CD4-positive, alpha-beta T cell treated with Interleukin-6 at 100 ng/mL for 8 hours (primary cell): ENCODE measurements at places on chromosomes 16 and 17.

- no peak for DNase-seq
Measured at GRCh38 chr17:64992325-64992802, 64.2 kb downstream of the GNA13 start.

GRCh38 chr17:74054249-74054648 lies 149.2 kb upstream of the RPL38 start:
- no peak for DNase-seq

GRCh38 chr17:63178530-63178929 lies 212.5 kb downstream of the TANC2 start:
- DNase-seq, result no peak

DNA sequence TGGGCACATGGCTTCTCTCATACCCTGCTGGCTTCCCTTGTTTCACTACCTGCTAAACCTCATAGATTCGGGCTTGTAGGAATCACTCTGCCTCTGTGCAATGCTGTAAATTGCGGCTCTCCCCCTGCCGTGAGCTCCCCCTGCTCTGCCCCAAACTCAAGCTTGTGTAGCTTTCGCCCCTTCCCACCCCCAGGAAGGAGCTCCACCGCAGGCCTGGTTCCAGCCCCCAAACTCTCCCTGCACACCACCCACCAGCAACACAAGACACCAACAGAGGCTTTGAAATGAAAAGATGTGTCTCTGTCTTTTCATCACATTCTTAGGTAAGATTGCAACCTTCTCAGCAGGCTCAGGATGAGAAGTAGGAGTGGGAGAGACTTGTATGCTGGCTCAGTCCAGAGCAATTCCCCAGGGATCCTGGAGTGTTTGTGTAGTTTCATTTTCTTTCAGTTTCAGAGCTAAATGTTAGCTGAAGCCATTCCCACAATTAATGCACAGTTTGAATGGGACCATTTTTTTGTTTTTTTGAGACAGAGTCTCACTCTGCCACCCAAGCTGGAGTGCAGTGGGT lies 14.2 kb downstream of the CX3CL1 start:
- no peak for DNase-seq

DNA sequence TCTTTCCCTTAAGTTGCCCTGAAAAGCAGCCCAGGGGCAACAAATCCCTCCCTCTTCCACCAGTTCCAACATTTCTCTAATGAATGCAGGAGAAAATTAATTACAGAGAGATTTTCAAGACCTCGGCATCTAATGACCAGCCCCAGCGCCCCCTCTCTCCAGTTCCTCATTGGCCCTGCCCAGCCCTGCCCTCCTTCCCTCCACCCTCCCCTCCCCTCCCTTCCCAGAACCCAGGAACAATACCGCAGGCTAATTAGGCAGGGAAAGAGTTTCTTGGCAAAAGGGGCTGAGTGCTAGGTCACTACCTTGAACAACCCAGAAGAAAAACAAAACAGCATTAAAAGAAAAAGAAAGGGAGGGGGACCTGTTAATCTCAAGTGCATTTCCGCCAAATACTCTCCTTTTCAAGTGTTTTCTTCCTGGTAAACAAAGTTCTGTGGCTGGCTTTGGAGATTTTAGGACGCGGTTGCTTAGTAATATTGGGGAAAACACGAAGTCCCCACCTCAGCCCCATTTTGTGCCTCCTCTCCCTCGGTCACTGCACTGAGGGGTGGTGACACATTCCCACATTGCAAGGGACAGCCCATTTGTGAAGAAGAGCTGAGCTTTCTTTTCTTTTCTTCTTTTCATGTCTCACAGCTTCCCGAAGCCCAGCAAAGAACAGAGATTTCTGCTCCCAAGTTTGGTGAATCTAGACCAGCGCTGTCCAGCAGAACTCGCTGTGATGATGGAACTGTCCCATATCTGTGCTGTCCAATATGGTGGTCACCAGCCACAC lies 215.4 kb downstream of the SOX9 start:
- DNase-seq, result no peak

GRCh38 chr17:63032142-63032541 lies 66.1 kb downstream of the TANC2 start:
- no peak for DNase-seq

- no peak for DNase-seq
Measured at GRCh38 chr16:64380751-64381150, 741.1 kb downstream of the CDH11 start.

DNA sequence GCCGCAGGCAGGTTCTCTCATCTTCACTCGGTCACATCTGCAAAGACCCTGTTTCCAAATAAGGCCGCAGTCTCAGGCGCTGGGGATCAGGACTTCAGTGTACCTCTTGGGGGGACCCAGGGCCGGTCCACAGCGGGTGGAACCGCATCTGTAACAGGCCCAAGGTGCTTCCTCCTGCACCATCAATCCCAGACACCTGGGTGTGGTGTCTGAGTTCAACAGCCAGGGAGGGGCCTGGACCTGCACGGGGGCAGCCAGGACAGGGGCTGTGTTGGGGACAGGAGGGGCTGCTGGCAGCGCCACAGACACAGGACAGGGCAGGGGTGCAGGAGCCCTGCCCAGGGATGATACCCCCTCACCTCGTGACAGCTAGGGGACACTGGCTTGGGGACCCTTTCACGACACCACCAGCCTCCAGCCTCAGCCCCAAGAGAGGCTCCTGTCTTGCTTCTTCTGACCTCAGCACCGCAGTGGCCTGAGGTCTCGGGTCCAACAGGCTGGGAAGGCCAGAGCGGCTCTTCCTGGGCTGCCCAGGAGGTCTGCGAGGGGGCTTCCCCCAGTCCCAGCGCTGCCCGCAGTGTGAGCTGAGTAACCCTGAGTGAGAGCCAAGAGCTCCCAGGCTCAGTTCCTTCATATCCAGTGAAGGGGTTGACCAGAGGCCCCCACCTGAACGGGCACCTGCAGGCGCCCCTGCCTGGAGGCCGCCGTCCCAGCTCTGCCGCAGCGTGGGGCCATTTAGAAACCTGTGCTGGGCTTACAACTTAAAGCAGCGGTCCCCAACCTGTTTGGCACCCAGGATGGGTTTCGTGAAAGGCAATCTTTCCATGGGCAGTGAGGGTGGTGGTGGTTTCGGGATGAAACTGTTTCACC lies 30.7 kb upstream of the BAHCC1 start:
- DNase-seq, result no peak

DNA sequence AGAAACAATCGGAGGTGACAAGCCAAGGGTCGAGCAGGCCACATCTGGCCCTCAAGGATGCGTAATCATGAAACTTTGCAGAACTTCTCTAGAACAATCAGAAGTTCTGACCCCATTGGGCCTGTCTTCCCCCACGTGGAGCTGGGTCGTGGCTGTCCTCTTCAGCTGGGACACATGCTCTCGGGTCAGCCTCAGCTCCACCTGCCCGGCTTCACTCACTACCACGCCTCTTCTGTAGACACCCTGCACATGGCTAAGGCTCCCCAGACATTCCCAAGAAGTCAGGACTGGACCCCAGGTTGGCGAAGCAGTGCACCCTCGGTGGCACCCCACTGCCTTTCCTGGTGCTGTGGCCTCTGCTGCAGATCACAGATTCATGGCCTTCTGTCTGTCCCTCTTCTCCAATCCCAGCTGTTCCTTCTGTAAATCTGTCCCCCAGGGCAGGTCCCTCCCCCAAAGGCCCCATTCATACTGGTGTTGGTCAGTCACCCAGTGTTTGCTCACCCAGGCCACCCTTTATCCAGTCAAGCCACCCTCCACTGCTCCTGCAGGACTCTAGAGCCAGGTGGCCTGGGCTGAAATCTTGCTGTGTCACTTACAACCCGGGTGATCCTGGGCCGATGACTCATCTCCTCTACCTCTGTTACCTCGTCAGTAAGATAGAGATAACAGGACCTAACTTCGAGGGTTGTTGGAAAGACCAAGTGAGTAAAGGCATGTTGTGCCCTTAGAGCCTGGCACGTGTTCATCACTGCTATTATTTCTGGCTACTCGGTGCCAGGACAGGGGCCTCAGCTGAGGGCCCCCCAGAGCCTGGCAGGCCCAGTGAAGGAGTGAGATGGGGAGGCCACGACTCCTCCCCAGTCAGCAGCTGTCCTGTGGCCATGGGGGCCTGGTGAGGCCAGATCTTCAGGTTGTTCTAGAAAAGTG lies 1.4 kb upstream of the SLC5A11 start:
- DNase-seq, result no peak

DNA sequence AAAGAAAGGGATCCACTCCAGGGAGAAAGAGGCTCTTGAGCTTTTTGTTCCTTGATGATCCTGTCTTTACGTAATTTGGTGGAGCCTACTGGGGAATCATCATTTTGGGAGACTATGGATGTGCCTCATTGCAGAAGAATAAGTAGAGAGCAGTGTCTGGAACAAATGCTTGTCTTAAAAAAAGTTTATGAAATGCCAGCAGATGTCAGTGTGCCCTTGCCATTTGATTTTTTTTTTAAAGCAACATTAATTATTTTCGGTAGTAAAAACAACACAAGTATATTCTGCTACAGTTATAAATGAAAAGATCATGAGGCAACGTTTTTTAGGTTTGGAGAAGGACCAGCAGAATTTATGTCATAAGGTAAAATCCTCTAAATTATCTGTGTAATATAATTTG lies 934.8 kb upstream of the EEF2KMT start:
- DNase-seq, result no peak

DNA sequence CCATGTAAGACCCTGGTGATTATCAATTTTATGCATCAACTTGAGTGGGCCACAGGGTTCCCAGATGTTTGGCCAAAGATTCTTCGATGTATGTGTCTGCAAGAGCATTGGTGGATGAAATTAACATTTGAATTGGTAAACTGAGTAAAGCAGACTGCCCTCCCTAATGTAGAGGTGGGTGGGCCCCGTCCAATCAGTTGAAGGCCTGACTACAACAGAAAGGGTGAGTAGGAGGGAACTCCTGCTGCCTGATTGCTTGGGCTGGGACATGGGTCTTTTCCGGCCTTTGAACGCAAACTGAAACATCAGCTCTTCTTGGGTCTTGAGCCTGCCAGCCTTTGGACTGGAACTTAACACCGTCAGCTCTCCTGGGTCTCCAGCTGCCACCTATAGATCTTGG lies 90.6 kb downstream of the BMERB1 start:
- DNase-seq, result no peak

DNA sequence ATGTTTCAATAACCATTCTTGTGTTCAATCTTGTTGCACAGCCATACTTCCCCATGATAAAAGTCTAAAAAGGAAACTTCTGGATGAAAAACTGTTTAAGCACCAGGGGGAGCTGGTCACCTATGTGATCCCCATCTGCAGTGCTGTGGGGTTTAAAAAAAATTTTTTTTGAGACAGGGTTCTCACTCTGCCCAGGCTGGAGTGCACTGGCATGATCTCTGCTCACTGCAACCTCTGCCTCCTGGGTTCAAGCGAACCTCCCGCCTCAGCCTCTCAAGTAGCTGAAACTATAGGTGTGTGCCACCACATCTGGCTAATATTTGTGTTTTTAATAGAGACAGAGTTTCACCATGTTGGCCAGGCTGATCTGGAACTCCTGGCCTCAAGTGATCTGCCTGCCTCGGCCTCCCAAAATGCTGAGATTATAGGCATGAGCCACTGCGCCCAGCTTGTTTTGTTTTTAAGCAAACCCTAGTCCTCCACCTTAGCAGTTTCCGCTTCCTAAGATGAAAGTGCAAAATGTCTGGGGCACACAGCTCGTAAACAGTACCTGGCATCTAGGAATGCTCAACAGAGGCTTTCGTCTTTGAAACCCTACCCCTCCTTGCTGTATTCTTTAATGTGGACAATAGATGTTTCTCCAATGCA lies 25.4 kb downstream of the DNAJA2 start:
- peak; percentile 33 for DNase-seq

DNA sequence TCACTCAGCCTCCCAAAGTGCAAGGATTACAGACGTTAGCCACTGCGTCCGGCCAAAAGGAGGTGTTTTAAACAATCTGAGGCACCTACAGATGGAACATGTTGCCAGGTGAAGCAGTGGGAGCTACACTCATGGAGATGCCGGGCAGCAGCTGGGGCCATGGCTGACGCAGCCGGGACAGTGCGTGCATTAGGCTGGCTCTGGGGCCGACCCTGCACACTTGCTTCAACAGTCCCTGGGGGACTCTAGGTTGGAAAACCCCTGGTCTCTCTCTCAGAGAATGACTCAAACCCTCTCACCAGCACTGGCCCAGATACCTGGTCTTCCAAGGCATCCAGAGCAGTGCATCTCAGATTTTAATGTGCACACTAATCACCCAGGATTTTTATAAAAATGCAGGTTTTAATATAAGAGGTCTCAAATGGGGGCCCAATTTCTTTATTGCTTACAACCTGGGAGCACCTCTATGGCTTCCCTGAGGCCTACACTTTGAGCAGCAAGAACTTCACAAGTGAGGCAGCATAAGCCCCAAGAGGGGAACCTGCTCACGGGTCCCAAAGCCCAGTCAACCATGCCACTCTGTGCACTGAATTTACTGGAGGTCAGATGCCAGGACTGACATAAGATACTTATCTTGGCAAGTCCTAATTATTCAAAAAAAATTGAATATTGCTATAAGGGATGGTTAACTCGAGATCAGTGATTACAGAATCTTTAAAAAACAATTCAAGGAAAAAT lies 70.8 kb upstream of the TRAP1 start:
- no peak for DNase-seq

DNA sequence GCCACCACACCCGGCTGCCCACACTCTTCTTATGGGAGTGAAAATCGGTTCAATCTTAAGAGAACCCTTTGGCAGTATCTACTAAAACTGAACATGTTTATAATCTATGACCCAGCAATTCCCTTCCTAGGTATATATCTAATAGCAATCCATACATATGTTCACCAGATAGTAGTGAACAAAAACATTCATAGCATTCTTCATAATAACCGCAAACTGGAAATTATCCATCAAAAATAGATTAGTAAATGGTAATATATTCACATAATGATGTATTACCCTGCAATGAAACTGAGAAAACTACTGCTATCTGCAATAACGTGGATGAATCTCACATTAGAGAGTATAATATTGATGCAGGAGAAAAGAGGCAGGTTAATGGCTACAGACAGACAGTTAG lies 23.1 kb downstream of the COPRS start:
- no peak for DNase-seq

- DNase-seq, result peak; percentile 30
Measured at GRCh38 chr16:75789237-75789636, 62.9 kb upstream of the CPHXL start.

- DNase-seq, result no peak
Measured at GRCh38 chr17:80045703-80046102, 9.3 kb downstream of the CCDC40 start.

- DNase-seq, result no peak
Measured at GRCh38 chr16:85620374-85620773, 7.3 kb downstream of the GSE1 start.

DNA sequence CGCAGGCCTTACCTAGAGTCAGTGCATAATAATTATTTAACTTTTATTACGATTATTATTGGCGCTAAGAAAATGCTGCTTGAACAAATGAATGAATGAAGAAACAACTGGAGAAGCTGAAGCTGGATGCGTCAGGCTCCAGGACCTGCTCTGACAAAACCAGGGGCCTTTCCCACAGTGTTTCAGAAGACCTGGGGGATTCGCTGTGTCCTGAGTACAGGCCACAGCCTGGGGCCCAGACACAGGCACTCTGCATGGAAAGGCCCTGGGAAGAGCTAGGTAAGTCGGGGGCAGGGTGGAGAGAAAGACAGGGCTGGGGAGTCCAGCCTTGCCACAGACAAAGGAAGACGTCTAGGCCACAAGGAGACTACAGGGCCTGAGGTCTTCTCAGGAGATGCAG lies 226.1 kb downstream of the ZNF423 start:
- no peak for DNase-seq

GRCh38 chr17:75505640-75506039 lies 9.7 kb downstream of the CASKIN2 start:
- no peak for DNase-seq
